ENCODE measurements at places on chromosomes 6 and 20. TPM values are rescaled to one million over a fixed set of nuclear protein-coding genes. Genes with fewer than 3 reads are reported as not detected.

Gene MOG
- 0.16 TPM for total RNA-seq

Gene PRDM1
- total RNA-seq: 1.8 TPM

Gene SMPDL3A
- 4.9 TPM for total RNA-seq

Gene SYTL3
- 5.6 TPM for total RNA-seq

Gene TBC1D7
- total RNA-seq: 27.0 TPM

Gene PPP1R14C
- 130 TPM for total RNA-seq

Gene SASH1
- total RNA-seq: 39.0 TPM

Gene EGFL8
- total RNA-seq: 4.8 TPM

Gene TAAR8
- not detected for total RNA-seq

Gene BCAS1
- not detected for total RNA-seq

Gene PAK5
- not detected for total RNA-seq

Gene BMP6
- 19.1 TPM for total RNA-seq

Gene CDH4
- total RNA-seq: 0.94 TPM

Gene BPIFA2
- not detected for total RNA-seq

DNA sequence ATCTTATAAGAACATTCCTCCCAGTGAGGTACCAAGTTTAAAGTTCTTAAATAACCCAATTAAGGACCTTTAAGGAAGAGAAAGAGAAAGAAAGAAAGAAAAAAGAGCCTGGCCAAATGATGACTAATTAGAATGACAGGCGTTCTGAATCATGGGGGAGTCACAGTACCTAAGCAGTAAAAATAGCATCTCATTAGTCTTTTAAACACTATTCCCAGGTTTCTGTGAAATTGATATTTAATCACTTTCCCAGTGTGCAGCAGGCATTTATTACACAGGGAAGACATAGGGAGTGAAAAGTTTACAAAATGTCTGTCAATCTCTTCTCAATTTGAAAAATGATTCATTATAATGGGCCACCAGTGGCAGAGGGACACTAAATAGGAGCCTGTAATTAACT is 251.4 kb upstream of the MANEA start:
- DNase-seq: no peak
- H3K27me3 ChIP-seq: no peaks in the 10 kb centered on the region
- no peaks in the 10 kb centered on the region for H3K4me1 ChIP-seq
- no peaks in the 10 kb centered on the region for H3K36me3 ChIP-seq

GRCh38 chr20:57856658-57857057 is 146.8 kb upstream of the PMEPA1 start:
- H3K27ac ChIP-seq: no peak overlapping the region
- H3K27me3 ChIP-seq: no peaks in the 10 kb centered on the region
- no peaks in the 10 kb centered on the region for H3K4me1 ChIP-seq
- H3K4me3 ChIP-seq: no peak overlapping the region
- H3K36me3 ChIP-seq: no peaks in the 10 kb centered on the region
- DNase-seq: no peak

DNA sequence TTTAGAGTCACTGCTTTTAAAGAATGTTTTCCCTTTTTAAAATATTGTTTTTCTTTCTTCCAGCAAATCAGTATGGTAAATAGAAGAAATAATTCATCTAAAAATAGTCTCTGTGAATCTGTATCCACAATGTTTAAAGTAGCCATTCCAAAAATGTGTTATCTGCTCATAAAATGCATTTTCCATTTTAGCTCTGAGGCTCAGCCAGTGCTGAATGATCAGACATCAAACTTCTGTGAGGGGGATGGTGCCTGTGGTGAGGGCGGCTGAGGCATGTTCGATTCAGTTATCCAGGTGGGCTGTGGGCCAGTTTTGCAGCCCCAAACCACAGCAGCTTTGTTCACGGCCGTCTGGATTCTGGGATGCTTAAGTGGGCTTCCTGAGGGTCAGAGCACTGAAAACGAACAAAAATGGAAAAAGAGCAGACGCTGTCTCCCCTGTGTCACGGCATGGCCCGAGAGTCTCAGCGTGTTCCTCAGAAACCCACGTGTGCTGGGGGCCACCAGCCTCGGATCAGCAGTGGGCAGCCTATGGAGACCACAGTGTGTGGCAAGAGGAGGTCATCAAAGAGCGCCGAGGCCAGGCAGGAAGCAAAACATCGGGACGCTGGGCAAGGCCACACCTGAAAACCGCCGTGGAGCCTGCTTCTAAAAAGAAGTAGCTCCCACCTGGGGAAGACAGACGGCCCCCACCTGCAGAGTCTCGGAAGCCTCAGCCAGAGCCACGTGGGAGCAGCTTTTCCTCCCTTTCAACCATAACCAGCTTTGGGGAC is 134.9 kb upstream of the THBS2 start:
- no peaks in the 10 kb centered on the region for H3K4me1 ChIP-seq
- H3K36me3 ChIP-seq: no peaks in the 10 kb centered on the region
- H3K27me3 ChIP-seq: no peaks in the 10 kb centered on the region
- no peak overlapping the region for H3K4me3 ChIP-seq
- no peak for DNase-seq
- no peak overlapping the region for H3K27ac ChIP-seq

GRCh38 chr6:112117554-112117953 is 30.2 kb downstream of the FAM229B start:
- peaks cover 65% of the 10 kb centered on the region for H3K36me3 ChIP-seq
- DNase-seq: no peak
- H3K4me3 ChIP-seq: no peak overlapping the region
- H3K4me1 ChIP-seq: peaks cover 11% of the 10 kb centered on the region

- DNase-seq: peak; percentile 9
- no peaks in the 10 kb centered on the region for H3K36me3 ChIP-seq
- H3K4me3 ChIP-seq: no peak overlapping the region
- H3K27me3 ChIP-seq: no peaks in the 10 kb centered on the region
- H3K4me1 ChIP-seq: peaks cover 16% of the 10 kb centered on the region
Measured at GRCh38 chr20:50758992-50759391, 27.6 kb downstream of the PARD6B start.

GRCh38 chr6:28245206-28245941 is 6.7 kb downstream of the ZKSCAN4 start:
- no peaks in the 10 kb centered on the region for H3K4me1 ChIP-seq
- no peak overlapping the region for H3K4me3 ChIP-seq

DNA sequence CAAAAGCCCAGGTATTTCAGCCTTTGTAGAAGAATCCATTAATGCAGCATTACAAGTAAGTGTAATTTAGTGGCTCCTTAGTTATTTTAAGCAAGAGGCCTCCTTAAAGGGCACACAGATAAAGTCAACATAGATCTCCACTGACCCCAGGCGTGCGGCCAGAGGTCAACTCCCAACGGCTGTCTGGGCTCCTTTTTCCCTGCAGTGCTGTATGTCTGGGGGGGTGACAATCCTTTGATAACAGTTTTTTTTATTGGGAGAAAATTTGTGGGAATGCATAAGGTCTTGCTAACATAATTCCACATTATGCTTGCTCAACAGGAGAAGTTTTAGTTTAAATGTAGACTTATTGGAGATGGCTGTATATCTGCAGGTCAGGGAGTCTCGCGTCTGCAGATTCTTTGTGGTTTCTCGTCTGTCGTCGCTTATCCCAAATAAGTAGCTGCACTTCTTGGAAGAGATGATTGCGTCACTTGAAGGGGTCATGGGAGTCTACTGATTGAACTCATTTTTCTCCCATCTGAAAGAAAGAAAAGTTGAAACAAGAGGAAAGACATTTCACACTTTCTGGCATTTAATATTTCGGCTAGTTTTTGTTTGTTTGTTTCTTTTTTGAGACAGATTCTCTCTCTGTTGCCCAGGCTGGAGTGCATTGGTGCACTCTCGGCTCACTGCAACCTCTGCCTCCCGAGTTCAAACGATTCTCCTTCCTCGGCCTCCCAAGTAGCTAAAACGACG is 151.7 kb upstream of the AKAP12 start:
- no peaks in the 10 kb centered on the region for H3K36me3 ChIP-seq
- H3K27me3 ChIP-seq: no peaks in the 10 kb centered on the region
- no peak for DNase-seq
- H3K27ac ChIP-seq: no peak overlapping the region
- peaks cover 15% of the 10 kb centered on the region for H3K4me1 ChIP-seq

DNA sequence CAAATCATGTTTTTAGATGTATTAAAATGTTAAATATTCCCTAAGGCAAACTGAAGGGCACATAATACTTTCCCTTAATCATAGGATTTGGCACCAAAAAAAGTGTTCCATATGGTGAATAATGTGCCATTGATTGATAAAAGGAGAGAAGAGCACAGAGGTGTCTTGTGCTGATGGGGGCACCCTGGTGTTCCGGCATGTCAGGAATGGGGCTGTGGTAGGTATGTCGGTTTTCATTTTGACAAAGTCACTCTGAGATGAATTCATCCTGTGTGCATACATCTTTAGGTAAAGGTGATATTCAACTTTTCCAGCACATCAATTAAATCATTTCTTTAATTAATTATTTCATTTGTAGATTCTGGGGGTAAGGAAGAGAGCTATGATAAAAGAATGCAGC is 36.8 kb downstream of the CENPW start:
- H3K27me3 ChIP-seq: no peaks in the 10 kb centered on the region
- H3K36me3 ChIP-seq: no peaks in the 10 kb centered on the region
- no peak overlapping the region for H3K27ac ChIP-seq

DNA sequence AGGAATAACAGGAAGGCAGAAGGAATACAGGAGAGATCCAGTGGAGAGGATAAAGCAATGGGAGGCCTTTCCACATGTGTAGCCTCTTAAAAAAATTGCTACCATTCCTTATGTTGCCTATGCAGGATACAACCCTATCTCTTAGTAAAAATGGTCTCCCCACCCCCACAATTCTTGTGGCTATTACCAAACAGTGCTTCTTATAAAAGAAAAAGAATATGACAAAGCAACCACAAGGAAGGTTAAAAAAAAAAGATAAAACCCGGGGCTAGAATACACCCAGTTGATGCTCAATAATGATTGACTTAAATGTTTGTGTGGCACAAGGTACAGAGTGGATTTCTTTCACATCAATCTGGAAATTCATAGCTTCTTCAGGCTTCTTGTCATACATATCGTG is 250.9 kb downstream of the HIVEP2 start:
- H3K27me3 ChIP-seq: no peaks in the 10 kb centered on the region
- no peak overlapping the region for H3K4me3 ChIP-seq
- H3K27ac ChIP-seq: no peak overlapping the region
- no peaks in the 10 kb centered on the region for H3K36me3 ChIP-seq
- H3K4me1 ChIP-seq: peaks cover 10% of the 10 kb centered on the region

- no peaks in the 10 kb centered on the region for H3K36me3 ChIP-seq
- no peak overlapping the region for H3K27ac ChIP-seq
- H3K27me3 ChIP-seq: no peaks in the 10 kb centered on the region
- no peak overlapping the region for H3K4me3 ChIP-seq
- H3K4me1 ChIP-seq: no peaks in the 10 kb centered on the region
Measured at GRCh38 chr6:91476000-91476399, 889.1 kb upstream of the MAP3K7 start.

DNA sequence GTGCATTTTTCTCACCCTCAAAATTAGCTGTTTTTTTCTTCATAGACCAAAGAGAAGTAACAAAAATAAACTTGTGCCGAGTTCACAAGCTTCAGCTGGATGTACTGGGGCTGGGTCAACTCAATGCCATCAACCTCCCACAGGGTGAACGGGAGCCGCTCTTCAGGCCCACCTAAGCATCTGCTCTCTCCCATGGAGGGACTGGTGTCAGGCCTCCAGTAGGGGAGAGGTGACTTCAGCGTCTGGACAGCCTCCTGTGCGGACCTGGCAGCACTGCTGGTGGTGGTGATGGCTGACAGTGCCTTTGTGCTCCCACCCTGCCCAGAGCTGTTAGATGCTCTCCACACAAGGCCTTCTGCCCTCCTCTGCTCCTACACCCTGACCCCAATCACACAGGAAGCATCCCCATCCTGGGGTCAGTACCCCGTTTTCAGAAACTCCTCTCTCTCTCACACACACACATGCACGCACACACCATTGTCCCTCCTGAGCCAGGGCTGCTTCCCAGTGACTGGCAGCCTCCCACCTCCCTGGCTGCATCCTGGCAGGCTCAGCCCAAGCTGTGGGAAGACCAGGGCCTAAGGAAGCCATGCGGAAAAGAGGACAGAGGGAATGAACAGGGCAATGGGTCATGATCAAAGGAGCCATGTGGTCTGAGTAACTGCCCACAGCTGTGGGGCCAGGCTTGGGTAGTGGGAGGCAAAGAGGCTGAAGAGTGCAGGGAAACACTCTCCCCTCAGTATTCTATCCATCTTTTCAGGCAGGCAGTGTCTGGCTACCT is 17.7 kb downstream of the CST8 start:
- no peaks in the 10 kb centered on the region for H3K27me3 ChIP-seq
- H3K36me3 ChIP-seq: no peaks in the 10 kb centered on the region
- no peak overlapping the region for H3K27ac ChIP-seq
- DNase-seq: no peak
- no peak overlapping the region for H3K4me3 ChIP-seq

DNA sequence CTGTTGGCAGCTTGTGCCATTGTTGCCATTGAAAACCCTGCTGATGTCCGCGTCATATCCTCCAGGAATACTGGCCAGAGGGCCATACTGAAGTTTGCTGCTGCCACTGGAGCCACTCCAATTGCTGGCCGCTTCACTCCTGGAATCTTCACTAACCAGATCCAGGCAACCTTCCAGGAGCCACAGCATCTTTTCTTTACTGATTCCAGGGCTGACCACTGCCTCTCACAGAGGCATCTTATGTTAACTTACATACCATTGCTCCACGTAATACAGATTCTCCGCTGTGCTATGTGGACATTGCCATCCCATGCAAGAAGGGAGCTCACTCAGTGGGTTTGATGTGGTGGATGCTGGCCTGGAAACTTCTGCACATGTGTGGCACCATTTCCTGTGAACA is 221.8 kb upstream of the FAM83B start:
- H3K4me3 ChIP-seq: no peak overlapping the region
- no peaks in the 10 kb centered on the region for H3K27me3 ChIP-seq
- no peak overlapping the region for H3K27ac ChIP-seq
- H3K4me1 ChIP-seq: no peaks in the 10 kb centered on the region

DNA sequence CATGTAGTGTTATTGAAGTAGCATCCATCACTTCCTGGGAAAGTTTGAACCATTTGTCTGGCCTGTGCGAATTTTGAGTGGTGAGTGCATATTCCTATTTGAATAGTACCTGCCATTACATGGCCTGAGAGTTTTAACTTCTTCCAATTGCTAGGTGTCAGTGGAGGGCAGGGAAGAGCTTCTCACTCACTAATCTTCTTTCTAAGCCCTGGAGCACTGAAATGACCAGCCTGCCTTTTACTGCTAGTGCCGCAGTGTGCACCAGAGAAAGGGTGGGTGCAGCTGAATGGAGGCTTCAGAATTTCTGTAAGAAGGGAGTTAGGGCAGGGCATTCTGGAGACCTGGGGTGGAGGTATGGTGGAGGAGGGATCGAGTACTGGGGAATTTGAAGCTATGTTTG is 45.5 kb downstream of the RNF144B start:
- H3K27ac ChIP-seq: no peak overlapping the region
- DNase-seq: no peak
- H3K4me3 ChIP-seq: no peak overlapping the region
- no peaks in the 10 kb centered on the region for H3K27me3 ChIP-seq
- H3K36me3 ChIP-seq: peaks cover 5% of the 10 kb centered on the region
- H3K4me1 ChIP-seq: peaks cover 11% of the 10 kb centered on the region

Measured in right atrium auricular region (tissue), 2 donors.